ENCODE measurements at places on chromosomes 6 and 20. TPM values are rescaled to one million over a fixed set of nuclear protein-coding genes. Genes with fewer than 3 reads are reported as not detected.

DNA sequence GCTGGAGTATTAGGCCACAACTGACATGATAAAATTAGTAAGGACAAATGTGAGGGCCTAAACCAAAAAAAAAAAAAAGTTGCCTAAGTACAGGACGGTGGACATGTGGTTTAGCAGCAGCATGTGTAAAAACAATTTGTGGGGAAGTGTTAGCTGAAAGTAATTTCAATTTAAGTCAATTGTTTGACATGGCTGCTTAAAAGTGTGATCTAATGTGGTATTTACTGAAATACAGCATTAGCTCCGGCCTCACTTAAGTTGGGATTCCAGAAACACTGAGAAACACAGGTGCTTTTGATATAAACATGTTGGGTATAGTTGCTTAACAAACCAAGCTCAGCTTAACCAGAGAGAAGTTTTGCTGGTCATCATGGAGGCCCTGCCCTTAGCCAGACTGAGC, 119.7 kb downstream of the FYN start:
- DNase-seq: no peak

- DNase-seq: no peak
Measured at GRCh38 chr20:9458138-9458796, 56.1 kb upstream of the LAMP5 start.

GRCh38 chr6:117204903-117205302, 60.5 kb upstream of the VGLL2 start:
- no peak for DNase-seq

DNA sequence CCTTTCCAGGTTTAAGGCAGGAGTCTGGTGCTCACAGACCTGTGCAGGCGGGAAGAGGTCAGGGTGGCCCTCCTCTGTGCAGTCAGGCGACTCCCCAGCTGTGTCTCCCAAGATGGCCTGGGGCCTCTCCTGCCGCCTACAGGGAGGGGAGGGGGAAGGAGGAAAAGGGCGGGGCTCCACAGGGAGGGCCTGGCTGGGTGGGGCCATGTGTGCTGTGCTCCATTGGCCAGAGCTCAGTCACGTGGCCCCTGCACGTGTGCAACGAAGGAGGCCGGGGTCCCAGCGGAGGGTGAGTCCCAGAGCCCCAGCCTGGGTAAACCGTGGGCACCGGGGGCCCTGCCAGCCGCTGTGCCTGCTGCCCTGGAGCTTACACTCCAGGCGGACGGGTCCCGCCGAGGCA, 211.6 kb downstream of the ZDHHC14 start:
- no peak for DNase-seq

GRCh38 chr6:37675100-37675499, 22.6 kb downstream of the MDGA1 start:
- no peak for DNase-seq

- no peak for DNase-seq
Measured at GRCh38 chr20:6401893-6402557, 279.2 kb upstream of the FERMT1 start.

DNA sequence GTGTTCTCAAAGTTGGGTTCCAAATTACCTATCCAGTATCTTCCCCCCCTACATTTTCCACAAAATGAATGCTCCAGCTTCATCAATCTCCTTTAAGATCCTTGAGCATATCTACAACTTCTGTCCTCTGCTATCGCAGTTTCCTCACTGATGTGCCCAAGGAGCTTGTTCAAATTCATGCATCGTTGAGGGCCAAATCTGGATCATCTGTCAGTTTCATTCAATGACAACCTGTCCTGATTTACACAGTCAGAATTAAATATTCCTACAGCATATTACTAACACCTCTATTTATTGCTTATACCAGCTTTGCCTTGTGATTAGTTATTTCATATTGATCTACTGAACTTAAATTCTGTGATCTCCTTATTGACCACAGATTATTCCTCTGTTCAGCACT, 68.7 kb downstream of the GRM1 start:
- DNase-seq: no peak

DNA sequence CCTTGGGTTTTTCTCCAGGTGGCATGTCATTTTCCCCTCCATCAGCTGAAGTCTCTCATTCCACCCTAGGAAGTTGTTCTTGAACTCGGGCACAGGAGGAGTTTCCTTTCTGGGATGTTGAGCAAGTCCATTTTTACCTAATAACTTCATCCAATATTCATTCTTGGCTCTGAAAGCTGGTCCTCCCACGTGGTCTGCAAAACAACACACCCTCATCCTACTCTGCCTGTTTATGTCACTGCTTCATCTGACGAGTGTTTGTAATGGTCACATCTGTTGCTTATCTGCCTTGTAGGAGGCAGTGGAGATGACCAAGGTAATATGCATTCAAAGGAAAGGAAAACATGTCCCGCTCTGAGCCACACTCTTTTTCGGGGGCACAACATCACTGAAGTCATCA, 41.7 kb upstream of the AIG1 start:
- DNase-seq: no peak

DNA sequence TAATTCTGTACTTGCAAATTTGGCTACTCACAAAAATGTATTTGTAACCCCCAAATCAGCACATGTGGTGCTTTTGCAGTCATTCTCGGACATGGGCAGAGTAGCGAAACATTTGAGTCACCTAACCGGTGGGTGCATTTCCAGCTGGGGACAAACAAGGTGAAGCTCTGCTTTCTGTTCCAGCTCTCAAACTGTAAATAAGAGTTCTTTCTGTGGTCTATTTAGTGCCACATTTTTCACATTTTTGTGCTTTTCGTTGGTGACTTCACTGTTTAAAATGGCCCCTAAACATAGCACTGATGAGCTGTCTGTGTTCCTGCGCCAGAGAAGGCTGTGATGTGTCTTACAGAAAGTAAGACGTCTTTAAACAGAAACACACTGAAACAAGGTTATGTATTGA, 244.5 kb downstream of the CDC5L start:
- DNase-seq: no peak

DNA sequence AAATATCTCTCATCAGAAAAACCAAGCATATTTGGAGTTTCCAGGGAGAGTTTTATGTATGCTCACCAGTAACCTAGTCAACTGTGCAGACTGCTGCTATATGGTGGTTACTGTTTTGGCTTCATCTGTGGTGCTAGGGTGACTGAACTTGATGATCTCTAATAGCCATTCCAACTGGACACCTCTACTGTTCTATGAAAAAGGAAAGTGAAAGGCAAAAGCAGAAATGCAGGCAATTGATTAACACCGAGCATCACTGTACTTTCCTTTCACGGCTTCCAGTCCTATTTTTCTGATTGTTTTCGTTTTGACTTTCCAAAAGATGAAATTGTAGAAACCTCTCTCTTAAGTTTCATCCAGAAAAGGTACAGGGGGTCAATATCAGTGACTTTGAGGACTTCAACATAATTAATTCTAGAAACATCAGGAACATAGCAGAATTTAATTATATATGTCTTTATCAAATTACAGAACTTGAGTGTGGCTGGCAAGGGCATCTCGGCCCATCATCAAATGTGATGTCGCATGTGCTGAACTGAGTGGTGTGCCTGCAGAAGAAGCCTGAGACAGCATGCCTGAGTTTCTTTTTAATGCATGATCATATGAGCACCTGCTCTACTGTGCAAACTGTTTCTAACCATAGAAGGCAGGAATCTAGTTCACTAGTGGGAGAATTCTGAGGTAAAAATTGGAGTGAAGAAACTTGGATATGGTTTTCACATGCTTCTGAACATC, 464.3 kb upstream of the FLRT3 start:
- DNase-seq: no peak

DNA sequence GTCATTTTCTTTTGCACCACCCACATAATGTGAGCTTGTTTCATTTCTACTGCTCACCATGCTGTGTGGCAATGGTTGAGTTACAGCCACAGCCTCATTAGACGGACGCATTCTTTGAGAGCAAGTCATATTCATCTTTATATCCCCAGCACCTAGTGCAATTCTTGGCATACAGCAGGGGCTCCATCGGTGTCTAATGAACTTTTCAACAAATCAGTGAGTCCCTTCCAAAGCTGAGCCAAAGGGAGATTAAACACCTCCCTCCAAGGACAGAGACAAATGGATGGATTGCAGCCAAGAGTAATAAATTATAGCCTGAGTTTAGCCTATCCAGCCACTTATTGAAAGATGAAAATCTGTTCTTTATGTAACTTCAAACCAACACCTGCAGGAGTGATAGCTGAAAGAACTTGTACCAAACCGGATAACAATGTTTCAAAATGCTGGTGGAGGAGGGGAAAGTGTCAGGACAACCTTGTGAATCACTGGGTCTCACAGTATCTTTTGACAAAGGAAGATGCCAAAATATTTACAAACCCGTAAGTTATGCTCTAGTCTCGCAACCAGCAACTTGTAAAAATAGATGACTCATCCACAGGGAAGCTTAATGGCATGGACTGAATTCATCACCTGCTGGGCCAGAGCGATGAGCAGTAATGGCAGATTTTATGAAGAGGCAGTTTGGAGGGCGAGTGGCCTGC, 139.0 kb downstream of the PXDC1 start:
- peak; percentile 94 for DNase-seq

DNA sequence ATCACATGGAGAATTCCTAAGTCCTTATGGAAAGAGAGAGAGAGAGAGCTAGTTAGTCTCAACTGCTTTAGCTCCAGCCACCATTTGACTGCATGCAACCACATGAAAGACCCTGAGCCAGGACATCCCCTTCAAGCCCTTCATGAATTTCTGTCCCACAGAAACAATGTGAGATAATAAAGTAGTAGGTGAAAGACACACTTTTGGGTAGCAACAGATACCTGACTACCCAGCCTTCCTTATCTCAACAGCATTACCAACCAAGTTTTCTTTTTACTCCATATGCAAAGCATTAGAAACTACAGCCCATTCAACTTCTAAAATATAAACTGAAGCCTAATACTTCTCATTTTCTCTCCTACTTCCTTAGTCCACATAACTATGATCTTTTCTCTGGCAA, 23.2 kb upstream of the THEMIS start:
- DNase-seq: no peak

GRCh38 chr20:10282979-10283456, 64.4 kb downstream of the SNAP25 start:
- DNase-seq: no peak

DNA sequence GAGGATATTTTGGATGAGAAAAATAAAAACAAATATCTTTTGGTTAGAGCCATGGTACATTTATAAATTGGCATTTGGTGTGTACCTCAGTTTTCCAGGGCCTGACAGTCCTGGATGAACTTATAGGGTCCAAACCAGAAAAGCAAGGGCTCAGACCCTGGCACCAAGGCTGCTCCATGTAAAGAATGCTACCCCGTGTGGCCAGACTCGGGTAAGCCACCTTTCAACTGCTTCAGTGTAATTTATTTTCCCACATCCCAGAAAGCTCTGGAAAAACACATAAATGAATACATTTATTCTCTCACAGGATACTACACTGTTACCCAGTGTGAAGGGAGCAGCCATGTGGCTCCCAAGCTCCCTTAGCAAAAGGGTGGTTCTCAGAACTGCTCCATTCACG, 13.8 kb downstream of the MRPL14 start:
- DNase-seq: no peak

GRCh38 chr6:107540465-107540857, 50.5 kb downstream of the SOBP start:
- no peak for DNase-seq

DNA sequence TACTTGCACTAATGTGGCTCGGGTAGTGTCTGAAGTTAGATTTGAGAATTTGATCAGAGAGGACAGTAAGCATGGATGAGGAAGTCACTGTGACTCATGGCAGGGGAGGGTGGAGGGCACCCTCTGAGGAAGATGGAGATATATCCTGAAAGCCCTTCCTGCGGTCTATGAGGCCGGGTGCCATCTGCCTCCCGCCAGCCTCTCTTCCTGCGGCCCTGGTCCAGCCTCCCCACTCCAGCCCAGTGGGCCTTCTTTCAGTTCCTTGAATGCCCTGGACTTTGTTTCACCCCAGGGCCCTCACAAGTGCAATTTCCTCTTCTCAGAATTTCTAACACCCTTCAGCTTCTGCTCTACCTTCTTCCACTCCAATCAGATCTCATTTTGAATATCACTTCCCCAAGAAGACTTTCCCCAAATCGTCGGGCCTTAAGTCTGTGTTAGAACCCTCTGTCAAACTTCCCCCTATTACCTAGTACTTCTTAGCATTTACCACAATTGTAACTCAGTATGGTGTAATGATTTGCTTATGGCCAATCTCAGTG, 20.2 kb upstream of the TNFAIP3 start:
- DNase-seq: no peak

GRCh38 chr6:2111162-2111677, 134.2 kb downstream of the GMDS start:
- DNase-seq: no peak

DNA sequence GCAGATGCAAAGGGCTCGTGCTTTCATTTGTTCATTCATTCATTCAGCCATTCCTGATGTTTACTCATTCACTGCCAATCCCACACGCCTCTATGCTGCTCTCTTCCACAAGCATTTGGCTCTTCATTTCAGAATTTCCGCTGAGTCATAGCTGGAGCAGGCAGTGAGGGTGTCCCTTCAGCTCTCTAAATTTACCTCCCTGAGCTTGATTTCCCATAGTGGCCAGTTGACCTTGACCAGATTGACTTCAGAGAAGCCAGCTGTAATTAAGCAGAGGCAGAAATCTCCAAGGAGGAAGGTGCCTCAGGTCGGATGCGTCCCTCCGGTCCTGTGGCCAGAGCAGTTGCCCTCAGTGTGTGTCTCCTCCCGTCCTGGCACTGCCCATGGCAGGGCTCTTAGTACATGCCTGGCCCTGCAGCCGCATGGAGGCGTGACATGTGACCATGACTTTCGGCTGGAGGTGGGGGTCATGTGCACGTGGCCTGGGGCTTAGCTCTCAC, 267.2 kb upstream of the ECI2 start:
- DNase-seq: peak; percentile 40

DNA sequence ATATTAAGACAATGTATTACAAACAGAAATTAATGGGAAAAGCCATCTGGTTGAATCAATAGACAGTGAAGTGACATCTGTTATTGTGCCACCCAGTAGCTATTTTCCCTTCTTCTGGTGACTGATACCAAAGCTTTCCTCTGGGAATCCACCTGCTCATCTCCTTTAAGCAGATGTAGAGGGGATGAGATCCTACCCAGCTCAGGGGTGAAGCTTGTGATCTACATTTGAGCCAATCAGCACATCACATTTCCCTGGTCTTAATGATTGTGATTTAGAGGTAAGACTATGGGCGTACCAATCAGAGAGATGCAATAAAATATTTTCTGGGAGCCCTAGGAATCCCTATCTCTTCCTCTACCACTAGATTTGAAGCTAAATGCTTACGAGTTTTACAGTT, 782.9 kb downstream of the PTPRT start:
- DNase-seq: no peak

- DNase-seq: no peak
Measured at GRCh38 chr6:39421383-39422225, 99.1 kb upstream of the KCNK16 start.

Gene PPP1R14C
- total RNA-seq: 9.8 TPM

Gene HLA-DPA1
- not detected for total RNA-seq

Gene SPATS1
- not detected for total RNA-seq

Gene PNPLA1
- not detected for total RNA-seq

Gene TNF
- total RNA-seq: not detected

Gene HLA-DQB1
- total RNA-seq: 5.9 TPM

Gene KIAA1755
- 0.30 TPM for total RNA-seq
